ENCODE measurements at places on chromosomes 7 and 10. TPM values are rescaled to one million over a fixed set of nuclear protein-coding genes. Genes with fewer than 3 reads are reported as not detected.

The CYP2C8 gene
- 0.61 TPM for total RNA-seq

GRCh38 chr10:35493196-35494118, 111.7 kb upstream of the GJD4 start:
- DNase-seq = no peak

- no peak for DNase-seq
Observed at GRCh38 chr10:117259279-117259678, 18.4 kb downstream of the SLC18A2 start.

The AKR1C1 gene
- 167 TPM for total RNA-seq

The CLEC2L gene
- total RNA-seq = not detected

Measured in esophagus squamous epithelium (tissue), 5 donors.